ENCODE measurements at places on chromosomes 5 and 9.

- DNase-seq = no peak
Observed at GRCh38 chr5:152259702-152260101, 145.4 kb downstream of the NMUR2 start.

- DNase-seq = no peak
Observed at GRCh38 chr5:68648944-68649857, 433.6 kb downstream of the PIK3R1 start.

DNA sequence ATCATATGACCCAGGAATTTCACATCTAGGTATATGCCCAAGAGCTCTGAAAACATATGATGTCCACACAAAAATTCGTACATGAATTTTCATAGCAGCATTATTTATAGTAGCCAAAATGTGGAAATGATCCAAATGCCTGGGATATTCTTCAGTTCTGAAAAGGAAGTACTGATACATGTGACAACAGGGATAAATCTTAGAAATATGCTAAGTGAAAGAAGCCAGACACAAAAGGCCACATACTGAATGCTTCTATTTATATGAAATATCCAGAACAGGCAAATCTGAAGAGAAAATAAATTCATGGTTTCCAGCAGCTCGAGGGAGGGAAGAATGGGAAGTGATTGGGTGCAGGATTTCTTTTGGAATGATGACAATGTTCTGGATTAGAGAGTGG is 16.8 kb upstream of the ZBTB43 start:
- no peak for DNase-seq

DNA sequence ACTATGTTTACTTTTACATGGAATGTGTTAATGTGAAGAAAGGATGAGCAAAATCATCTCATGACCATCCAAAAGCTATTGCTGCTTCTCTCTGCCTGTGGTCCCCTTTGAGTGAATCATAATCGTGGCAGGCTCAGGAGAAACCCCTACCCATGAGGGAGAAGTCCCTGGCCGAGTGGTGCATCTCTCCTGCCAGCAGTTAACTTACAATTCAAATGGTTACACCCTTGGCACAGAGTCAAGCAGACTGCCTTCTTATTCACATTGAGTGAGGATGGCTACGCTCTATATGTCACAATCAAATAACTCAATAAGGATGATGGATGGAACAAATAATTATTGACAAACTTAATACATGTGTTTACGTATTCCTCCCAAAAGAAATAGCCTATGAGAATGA is 179.1 kb downstream of the FGF1 start:
- no peak for DNase-seq

- no peak for DNase-seq
Observed at GRCh38 chr9:86494644-86495111, 140.5 kb upstream of the TUT7 start.

DNA sequence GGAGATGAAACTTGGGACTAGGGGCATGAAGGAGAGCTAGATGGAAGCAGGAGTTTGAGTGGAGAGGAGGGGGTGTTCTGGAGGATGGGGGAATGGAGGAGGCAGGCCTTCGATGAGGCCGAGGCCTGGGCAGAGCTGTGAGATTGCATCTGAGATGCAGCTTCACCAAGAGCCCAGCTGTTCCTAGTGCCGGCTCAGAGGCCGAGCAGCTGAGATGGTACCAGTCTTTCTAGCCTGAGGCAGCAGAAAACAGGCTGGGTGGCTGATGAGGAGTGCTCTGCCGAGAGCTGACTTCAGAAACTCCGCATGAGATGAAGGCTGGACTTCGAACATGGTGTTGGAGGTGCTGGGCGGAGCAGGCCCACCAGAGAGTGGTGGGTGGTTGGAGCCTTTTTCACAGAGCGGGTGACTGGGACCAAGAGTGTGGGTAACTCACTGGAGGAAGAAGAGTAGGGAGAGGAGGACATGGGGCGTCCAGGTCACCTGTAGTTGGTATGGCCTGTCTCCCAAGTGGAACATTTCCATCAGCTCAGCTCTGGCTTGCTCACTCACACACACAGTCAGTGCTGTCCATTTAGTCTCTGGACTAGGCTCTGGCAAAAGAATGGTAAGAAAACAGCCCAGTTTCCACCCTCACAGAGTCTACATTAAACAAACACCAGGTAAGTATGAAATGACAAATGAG is 54.7 kb downstream of the TMOD1 start:
- DNase-seq = no peak

All from activated naive CD4-positive, alpha-beta T cell treated with Interleukin-2 at 50 U/mL for 16 hours (primary cell).